ENCODE measurements at places on chromosomes 13 and 19. TPM values are rescaled to one million over a fixed set of nuclear protein-coding genes. Genes with fewer than 3 reads are reported as not detected.
A peak's percentile ranks its signal among the peaks of the same experiment; 100 is the strongest.

- no peak overlapping the region for H3K4me3 ChIP-seq
- H3K27me3 ChIP-seq = no peaks in the 10 kb centered on the region
- H3K36me3 ChIP-seq = no peaks in the 10 kb centered on the region
Observed at GRCh38 chr13:33257841-33258807, 27.4 kb downstream of the STARD13 start.

- no peak overlapping the region for H3K4me3 ChIP-seq
- no peaks in the 10 kb centered on the region for H3K4me1 ChIP-seq
- no peaks in the 10 kb centered on the region for H3K36me3 ChIP-seq
- no peak for DNase-seq
- no peaks in the 10 kb centered on the region for H3K27me3 ChIP-seq
- H3K27ac ChIP-seq = no peak overlapping the region
Observed at GRCh38 chr13:64782466-64782865, 2447.7 kb downstream of the PCDH9 start.

DNA sequence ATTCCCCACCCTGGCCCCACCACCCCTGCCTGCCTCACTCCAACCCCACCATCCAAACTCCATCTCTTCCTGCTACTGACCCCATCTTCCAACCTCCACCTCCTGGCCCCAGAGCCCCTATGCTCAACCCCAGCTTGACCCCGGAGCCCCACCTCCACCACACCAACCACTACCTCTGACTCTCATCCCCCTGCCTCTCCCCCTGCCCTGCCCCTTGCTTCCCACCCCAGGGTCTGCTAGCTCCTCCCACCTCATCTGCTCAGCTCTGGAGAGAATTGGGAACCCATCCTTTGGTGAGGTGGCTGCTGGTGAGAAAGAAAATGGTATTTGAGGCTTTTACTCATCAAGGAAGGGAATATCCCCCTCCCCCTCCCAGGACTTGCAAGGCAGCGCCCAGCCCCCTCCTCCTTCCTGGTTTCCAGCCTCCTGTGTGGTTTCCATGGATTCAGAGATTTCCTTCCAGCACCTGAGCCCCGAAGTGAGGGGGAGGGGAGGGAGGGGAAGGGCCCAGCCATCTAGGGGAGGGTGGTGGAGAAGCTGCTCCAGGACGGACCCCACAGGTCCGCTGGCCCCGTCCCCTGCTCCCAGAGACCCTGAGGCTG lies 11.4 kb upstream of the PEPD start:
- no peaks in the 10 kb centered on the region for H3K4me1 ChIP-seq
- no peaks in the 10 kb centered on the region for H3K36me3 ChIP-seq
- no peak for DNase-seq
- no peak overlapping the region for H3K27ac ChIP-seq

- H3K27me3 ChIP-seq = no peaks in the 10 kb centered on the region
- no peak overlapping the region for H3K27ac ChIP-seq
- no peaks in the 10 kb centered on the region for H3K4me1 ChIP-seq
- no peak overlapping the region for H3K4me3 ChIP-seq
- H3K36me3 ChIP-seq = no peaks in the 10 kb centered on the region
- DNase-seq = no peak
Observed at GRCh38 chr19:34943861-34944573, 17.3 kb downstream of the ZNF30 start.

- H3K27ac ChIP-seq = no peak overlapping the region
- H3K4me1 ChIP-seq = no peaks in the 10 kb centered on the region
- H3K4me3 ChIP-seq = no peak overlapping the region
- H3K36me3 ChIP-seq = no peaks in the 10 kb centered on the region
- no peak for DNase-seq
- peaks cover 12% of the 10 kb centered on the region for H3K27me3 ChIP-seq
Observed at GRCh38 chr19:7600721-7601120, 5.1 kb downstream of the CAMSAP3 start.

The FAM124A gene
- total RNA-seq = 4.8 TPM

DNA sequence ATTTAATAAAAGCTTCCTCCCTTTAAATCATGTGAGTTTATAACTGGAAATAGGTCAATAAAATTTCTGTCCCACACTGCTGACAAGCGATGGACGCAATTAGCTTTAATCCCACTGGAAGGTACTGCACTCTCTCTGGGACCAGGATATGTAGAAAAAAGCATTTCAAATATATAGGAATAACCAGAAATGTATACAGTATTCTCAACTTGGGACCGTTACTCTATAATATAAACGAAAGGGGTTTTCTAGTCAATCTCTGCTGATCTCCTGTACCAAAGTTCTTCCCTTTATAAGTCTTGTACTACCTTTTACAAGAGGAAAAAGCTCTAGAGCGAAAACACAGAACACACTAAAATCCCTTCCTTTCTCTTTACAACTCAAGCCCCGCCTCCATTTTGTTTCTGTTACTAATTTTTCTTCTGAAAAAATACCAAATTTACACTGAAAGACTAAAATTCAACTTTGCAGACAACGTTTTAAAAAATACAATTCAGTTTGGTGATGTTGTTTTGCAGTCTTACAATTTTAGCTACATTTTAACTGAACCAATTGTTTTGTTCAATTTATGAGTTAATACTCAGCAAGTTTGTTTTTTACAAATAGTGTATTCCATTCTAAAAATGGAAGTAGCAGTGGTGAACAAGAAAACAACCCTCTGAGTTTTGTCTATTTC lies 1.7 kb upstream of the USPL1 start:
- H3K4me3 ChIP-seq = peak overlapping the region; percentile 74
- H3K27ac ChIP-seq = peak overlapping the region; percentile 95
- no peaks in the 10 kb centered on the region for H3K4me1 ChIP-seq
- H3K36me3 ChIP-seq = no peaks in the 10 kb centered on the region
- peak; percentile 40 for DNase-seq

The IGFLR1 gene
- total RNA-seq = 0.51 TPM

GRCh38 chr19:2194513-2195078 lies 30.9 kb downstream of the DOT1L start:
- no peak overlapping the region for H3K27ac ChIP-seq
- no peaks in the 10 kb centered on the region for H3K27me3 ChIP-seq
- DNase-seq = no peak
- peaks cover under 1% of the 10 kb centered on the region for H3K4me1 ChIP-seq
- peaks cover 47% of the 10 kb centered on the region for H3K36me3 ChIP-seq
- H3K4me3 ChIP-seq = no peak overlapping the region

The REEP6 gene
- 1.3 TPM for total RNA-seq

- H3K27ac ChIP-seq = no peak overlapping the region
- peak overlapping the region; percentile 5 for H3K4me3 ChIP-seq
- no peak for DNase-seq
- no peaks in the 10 kb centered on the region for H3K36me3 ChIP-seq
Observed at GRCh38 chr13:38769526-38769925, 82.6 kb downstream of the FREM2 start.

The GNA15 gene
- total RNA-seq = not detected

The MADCAM1 gene
- total RNA-seq = 0.26 TPM

GRCh38 chr13:85509512-85509911 lies 289.7 kb downstream of the SLITRK6 start:
- H3K27me3 ChIP-seq = no peaks in the 10 kb centered on the region
- H3K4me3 ChIP-seq = no peak overlapping the region
- DNase-seq = peak; percentile 60
- no peaks in the 10 kb centered on the region for H3K4me1 ChIP-seq

The ERCC5 gene
- 66.0 TPM for total RNA-seq

DNA sequence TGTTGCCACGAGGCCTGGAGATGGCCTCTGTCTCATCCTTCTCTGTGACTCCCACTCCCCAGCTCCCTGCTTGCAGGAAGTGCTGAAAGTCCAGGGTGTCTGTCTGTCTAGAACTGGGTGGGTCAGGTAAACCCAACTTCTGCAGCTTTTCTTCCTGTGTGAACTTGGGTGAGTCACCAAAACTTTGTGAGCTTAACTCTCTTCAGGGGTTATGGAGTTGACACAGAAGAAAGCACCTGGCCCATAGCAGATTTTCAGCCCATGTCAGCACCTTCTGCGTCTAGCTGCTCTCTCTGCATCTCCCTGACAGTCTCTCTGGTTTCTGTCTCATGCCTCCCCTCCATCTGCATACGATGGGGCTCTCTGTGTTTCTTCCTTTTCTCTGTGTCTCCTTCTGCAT lies 4.2 kb upstream of the CACNG7 start:
- no peaks in the 10 kb centered on the region for H3K4me1 ChIP-seq
- DNase-seq = no peak
- H3K27ac ChIP-seq = no peak overlapping the region
- peaks cover 16% of the 10 kb centered on the region for H3K27me3 ChIP-seq
- no peak overlapping the region for H3K4me3 ChIP-seq
- H3K36me3 ChIP-seq = no peaks in the 10 kb centered on the region

DNA sequence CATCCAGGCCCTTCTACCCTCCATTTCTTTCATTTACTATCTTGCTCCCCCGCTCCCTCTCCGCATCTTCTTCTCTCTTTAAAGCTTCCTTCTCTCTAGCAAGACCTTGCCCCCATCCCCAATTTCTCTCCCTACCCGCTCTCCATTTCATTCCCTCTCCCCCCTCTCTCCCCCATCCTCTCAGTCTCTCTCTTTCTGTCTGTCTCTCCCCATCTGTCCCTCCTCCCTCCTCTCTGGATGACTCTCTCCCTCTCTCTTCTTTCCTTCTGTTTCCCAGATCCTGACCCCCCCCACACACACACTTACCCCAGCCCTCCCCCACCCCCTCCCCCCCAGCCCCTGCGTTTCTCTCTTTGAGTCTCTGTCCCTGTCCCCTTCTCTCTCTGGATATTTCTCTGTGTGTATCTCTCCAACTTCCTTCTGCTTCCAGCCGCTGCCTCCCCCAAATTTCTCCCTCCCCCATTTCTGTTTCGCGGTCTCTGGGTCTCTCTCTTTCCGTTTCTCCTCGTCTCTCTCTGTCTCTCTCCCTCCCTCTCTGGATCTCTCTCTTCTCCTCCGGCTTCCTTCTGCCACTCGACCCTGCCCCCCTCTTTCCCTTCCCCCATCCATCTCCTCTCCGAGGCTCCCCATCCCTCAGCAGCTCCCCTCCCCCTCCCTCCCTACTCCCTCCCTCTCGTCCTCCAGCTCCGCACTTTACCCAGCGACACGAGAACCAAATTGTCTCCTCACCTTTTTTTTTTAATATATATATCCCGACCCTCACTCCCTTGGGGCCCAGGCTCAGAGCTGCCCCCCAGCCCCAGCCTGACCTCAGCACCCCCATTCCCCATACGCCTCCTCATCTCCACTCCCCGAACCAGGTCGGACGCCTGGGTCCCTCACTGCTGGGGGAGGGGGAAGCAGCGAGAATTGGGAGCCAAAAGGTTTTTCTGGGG lies 3.6 kb upstream of the CACNG8 start:
- peaks cover 30% of the 10 kb centered on the region for H3K27me3 ChIP-seq
- H3K4me1 ChIP-seq = no peaks in the 10 kb centered on the region
- H3K36me3 ChIP-seq = no peaks in the 10 kb centered on the region
- no peak for DNase-seq
- no peak overlapping the region for H3K4me3 ChIP-seq

The KLK14 gene
- total RNA-seq = not detected

DNA sequence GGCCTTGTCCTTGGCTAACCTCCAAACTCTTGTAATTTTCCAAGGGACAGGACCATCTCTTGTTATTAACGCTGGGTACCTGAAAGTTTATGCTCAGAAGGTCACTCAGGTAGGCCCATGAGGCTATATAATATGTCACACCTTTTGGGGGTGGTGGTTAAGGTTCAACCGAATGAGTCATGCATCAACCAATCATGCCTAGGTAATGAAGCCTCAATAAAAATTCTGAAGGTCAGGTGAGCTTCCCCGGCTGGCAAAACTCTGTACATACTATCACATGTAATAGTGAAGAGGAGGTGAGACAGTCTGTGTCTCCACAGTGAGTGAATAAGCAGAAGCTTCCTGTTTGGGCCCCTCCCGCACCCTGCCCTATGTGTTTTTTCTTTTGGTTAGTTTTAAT lies 424.9 kb downstream of the PCDH17 start:
- no peaks in the 10 kb centered on the region for H3K36me3 ChIP-seq
- H3K27me3 ChIP-seq = no peaks in the 10 kb centered on the region
- H3K4me3 ChIP-seq = no peak overlapping the region
- no peak overlapping the region for H3K27ac ChIP-seq

DNA sequence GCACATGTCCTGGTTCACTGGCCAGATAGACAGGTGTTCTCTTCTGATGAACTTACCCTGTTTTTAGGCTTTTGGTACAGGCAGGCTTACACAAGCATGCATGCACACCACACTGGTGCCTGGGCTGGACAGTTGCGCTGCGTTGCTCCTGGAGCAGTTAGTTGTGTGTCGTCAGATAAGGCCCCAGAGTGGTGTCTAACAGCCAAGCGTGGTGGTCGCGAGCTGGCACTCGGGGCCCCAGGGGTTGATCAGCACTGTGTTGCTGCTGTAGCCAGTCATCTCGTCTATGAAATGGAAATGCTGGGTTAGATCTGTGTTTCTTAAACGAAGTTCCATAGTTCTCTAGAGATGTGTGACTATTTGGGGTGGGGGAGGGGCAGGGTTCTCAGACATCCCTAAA lies 24.6 kb upstream of the TEX29 start:
- no peaks in the 10 kb centered on the region for H3K4me1 ChIP-seq
- no peak for DNase-seq
- peaks cover 2% of the 10 kb centered on the region for H3K36me3 ChIP-seq
- H3K27me3 ChIP-seq = no peaks in the 10 kb centered on the region

The LINGO3 gene
- not detected for total RNA-seq

GRCh38 chr13:54226876-54227275 lies 1198.3 kb downstream of the OLFM4 start:
- H3K27ac ChIP-seq = no peak overlapping the region
- no peak overlapping the region for H3K4me3 ChIP-seq

The SH2D3A gene
- total RNA-seq = not detected

The GAPDHS gene
- total RNA-seq = not detected
